Activated naive CD8-positive, alpha-beta T cell treated with anti-CD3 and anti-CD28 coated beads for 36 hours (primary cell): ENCODE measurements at places on chromosomes 13 and 19.

- DNase-seq, result peak; percentile 32
These were observed 962 bp upstream of the IRS2 start for GRCh38 chr13:109787135-109787954.

- no peak for DNase-seq
These were observed 7.5 kb upstream of the TM6SF2 start for GRCh38 chr19:19280561-19280960.

DNA sequence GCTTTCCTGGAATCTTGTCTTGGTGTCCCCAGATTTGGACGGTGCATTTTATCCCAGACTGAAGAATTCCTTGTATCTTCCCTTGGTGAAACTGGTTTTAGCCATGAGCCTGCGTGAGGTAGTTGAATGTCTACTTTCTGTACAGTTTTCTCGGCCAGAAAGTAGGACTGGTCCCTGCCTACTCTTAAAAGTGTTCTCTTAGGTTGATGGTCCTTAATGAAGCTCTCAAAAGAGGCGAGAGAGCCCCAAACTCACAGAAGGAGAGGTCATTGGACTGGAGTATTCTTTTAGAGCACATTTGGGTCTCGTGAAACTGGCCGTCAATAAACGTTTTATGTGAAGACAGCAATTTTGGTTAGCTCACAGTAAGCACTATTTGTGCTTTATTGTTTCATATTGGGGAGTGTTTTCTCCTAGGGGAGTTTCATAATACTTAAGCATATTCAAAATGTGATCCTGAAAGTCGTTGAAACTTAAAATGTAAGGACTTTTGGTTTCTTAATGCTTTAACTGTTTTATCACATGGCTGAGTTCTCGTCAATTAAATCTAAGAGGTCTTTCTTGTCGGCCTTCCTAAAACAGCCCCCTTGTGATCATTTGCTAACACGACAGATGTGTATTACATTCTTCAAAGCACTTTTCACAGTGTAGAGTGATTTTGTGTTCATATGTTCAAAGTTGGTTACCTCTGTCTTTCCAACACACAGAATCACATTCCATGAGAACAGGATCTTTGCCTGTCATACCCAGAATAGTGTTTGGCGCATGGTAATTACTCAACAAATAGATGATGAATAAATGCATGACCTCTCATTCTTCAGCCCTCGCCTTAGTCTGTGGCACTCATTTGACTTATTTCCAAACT is 889 bp downstream of the GTF2F2 start:
- no peak for DNase-seq

DNA sequence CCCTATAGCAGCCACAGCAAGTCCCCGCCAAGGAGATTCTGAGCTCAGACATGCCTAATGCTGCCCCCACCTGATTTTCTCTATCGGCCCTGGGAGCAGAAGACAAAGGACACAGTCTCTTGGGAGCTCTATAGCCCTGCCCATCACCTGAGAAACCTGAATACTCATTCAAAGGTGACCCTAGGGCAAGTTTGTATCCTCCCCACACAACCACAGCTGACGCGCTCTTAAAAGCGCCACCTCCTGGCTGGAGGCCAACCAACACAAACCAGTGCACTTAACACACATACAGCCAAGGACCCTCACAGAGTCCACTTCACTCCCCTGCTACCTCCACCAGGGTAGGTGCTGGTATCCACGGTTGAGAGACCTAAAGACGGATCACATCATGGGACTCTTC is 8.8 kb upstream of the IGFL4 start:
- DNase-seq, result no peak

DNA sequence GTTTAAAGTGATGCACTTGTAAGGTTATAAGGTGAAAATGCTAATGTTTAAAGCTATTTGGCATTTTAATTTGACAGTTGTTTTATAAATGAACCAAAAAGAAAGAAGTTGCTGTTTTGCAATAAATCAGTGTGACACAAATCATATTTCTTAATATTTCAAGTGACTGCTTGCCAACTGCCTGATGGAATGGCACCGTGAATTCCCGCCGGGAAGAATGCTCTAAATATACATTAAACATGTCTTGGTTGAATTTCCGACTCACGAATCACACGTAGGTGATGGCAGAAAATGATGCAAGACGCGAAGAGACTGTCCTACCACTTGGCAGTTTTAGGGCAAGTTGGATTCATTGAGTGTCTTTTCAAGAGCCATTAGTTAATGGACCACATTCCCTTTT is 3.1 kb upstream of the GJB2 start:
- no peak for DNase-seq

GRCh38 chr19:28008695-28009094 is 1204.3 kb downstream of the UQCRFS1 start:
- no peak for DNase-seq

DNA sequence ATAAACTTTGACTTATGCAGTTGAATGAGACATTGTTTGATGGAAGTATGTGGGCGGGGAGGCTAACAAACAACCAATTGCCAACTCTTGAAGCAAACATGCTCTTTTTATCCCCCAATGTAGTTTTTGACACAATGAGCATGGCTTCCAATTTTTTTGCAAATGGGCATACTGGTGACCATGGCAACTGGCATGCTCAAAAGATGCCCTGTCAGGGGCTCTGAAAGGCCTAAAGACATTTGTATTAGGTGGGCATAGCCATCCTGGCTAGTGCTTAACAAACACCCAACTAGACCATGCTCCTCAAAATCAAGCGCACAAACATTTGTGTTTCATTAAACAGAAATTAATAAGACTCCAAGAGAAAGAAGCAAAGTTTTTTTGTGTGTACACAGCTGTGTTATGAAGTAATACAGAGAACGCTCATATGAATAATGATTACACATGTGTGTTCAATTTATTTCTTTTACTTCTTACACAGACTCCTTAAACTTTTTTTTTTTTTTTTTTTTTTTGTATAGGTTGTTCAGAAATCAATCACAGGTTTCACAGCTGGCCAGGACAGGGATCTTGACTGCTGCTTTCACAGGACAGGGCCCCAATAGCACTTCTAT is 95.6 kb downstream of the DLEU7 start:
- DNase-seq, result no peak

- DNase-seq, result no peak
These were observed 398.3 kb downstream of the RFC3 start for GRCh38 chr13:34216256-34216655.

- DNase-seq, result no peak
These were observed 964 bp downstream of the SPINT2 start for GRCh38 chr19:38265213-38265861.

- peak; percentile 64 for DNase-seq
These were observed 8.2 kb downstream of the RASGRP4 start for GRCh38 chr19:38417544-38418506.

DNA sequence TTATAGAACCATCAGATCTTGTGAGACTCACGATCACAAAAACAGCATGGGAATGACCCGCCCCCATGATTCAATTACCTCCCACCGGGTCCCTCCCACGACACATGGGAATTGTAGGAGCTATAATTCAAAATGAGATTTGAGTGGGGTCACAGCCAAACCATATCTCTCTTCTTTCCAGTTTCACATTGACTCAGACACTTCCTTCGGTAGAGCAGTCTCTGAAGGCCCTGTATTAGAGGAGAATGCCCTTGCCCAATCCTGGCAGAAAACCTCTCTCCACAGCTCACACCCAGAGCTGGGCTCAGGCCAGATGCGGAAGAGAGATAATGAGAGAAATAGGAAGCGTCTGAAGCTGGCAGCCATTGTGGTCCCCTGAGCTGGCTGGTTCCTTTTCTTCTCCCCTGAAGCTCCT is 72.4 kb upstream of the CLDN10 start:
- DNase-seq, result no peak

DNA sequence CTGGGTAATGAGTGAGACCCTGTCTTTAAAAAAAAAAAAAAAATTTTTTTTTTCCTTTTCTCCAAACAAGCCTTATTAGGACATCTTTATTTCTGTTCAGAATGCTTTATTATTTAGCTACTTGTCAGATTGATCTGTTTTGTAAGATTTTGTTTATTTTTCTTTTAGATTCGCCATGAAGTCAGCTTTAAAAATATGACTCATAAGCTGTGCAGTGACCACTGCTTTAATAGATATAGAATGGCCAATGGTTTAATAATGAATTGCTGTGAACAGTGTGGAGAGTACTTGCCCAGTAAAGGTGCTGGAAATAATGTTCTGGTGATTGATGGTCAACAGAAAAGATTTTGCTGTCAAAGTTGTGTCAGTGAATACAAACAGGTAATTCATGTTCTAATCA is 47.7 kb downstream of the ZMYM2 start:
- no peak for DNase-seq

DNA sequence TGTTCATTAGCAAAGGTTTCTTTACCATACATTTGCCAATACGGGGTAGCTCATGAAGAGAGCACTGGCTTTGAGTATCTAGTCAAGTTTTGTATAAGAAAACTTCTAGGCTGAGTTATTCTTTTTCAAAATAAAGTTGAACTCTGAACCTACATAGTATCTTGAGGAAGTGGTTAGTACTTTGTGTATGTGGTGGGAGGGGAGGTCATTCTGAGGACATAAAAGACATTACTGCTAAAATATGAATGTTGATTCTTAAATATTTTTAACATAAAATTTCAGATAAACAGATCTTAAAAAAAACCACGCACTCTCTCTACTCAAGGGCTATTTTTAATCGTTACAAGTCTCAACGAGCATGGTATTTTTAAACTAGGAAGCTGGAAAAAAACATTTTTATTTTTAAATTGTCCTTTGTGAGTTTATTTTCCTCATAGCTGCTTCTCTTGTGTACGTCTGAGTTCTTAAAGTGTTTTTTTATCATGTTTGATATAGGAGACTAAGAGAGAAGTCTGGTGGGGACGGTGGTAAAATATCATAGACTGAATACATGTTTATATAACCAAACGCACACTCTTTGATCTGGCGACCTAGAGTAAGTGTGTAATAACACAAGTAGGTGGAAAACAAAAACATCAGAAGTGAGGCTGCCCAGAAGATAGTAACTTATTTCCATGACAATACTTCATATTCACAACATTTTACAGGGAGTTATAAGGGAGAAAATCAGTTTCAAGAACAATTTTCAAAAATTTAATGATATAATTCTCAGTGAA is 118.0 kb upstream of the POSTN start:
- no peak for DNase-seq

DNA sequence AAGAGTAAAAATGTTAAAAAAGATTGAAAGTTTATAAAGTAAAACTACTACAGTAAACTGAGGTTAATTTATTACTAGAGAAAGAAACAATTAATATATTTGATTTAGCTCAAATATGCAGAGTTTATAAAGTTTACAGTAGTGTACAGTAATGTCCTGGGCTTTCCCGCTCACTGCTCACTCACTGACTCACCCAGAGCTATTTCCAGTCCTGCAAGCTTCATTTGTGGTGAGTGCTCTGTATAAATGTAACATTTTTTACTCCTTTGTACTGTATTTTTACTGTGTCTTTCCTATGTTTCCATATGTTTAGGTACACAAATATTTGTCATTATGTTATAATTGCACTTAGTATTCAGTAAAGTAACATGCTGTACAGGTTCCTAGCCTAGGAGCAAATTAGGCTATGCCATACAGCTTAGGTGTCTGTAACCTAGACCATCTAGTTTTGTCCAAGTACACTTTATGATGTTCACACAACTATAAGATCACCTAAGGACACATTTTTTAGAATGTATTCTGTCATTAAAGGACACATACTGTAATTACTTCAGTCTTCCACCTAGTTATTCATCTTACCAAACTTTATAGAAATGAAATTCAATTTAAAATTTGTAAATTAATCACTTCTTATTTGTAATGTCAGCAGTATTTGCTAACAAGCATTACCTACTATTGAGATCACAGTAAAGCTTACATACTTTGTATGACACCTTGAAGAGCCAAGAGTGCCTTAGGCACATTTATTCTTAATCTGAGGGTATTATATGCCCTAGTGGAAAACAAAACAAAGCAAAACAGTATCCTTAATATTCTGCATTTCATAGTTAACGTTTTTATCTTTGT is 683.4 kb downstream of the PCDH9 start:
- DNase-seq, result no peak

DNA sequence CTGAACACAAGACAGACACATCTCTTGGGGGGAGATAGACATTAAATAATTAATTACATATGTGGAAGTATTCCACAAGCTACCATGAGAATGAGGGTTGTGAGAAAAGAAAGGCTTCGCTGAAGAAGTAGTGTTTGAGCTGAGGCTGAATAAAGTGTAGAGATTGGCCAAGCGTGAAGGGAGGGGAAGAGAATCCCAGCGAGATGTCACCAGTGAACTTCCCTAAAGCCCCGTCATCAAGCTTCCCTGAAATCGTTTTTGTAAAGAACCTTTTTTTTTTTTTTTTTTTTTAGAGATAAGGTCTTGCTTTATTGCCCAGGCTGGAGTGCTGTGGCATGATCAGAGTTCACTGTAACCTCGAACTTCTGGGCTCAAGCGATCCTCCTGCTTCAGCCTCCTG is 235.2 kb downstream of the KCNRG start:
- no peak for DNase-seq

DNA sequence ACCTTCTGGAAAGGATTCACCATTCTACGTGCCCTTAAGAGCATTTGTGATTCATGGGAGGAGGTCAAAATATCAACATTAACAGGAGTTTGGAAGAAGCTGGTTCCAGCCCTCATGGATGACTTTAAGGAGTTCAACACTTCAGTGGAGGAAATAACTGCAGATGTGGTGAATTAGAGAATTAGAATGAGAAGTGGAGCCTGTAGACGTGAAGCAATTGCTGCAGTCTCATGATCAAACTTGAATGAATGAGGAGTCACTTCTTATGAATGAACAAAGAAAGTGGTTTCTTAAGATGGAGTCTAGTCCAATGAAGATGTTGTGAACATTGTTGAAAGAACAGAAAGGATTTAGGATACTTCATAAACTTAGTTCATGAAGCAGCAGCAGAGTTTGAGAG is 129.1 kb downstream of the TNFRSF19 start:
- DNase-seq, result no peak

DNA sequence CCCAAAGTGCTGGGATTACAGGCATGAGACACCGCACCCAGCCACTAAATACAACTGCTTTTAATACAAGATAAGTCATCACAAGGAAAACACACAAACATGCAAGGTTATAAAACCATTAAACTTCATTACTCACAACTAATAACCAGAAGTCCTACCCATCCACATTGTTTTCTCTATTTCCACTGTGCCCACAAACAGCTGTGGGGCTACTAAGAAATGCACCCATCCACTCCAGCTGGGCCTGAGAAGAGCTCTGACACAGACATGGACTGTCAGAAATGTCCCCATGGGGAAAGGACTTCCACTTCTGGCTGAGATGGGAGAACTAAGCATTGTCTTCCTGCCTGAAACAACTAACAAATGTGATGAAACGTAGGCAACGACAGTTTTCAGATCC is 17.2 kb downstream of the SAFB2 start:
- DNase-seq, result no peak

GRCh38 chr13:24272452-24273161 is 36.8 kb upstream of the C1QTNF9 start:
- DNase-seq, result no peak
